Stimulated activated CD8-positive, alpha-beta memory T cell treated with anti-CD3 and anti-CD28 coated beads, Interleukin-15, amount 100 ng/mL, for 1 hour (primary cell): ENCODE measurements at places on chromosomes 2 and 18.
A peak's percentile ranks its signal among the peaks of the same experiment; 100 is the strongest.

- no peak for DNase-seq
Measured at GRCh38 chr2:60483401-60483800, 70.1 kb downstream of the BCL11A start.

DNA sequence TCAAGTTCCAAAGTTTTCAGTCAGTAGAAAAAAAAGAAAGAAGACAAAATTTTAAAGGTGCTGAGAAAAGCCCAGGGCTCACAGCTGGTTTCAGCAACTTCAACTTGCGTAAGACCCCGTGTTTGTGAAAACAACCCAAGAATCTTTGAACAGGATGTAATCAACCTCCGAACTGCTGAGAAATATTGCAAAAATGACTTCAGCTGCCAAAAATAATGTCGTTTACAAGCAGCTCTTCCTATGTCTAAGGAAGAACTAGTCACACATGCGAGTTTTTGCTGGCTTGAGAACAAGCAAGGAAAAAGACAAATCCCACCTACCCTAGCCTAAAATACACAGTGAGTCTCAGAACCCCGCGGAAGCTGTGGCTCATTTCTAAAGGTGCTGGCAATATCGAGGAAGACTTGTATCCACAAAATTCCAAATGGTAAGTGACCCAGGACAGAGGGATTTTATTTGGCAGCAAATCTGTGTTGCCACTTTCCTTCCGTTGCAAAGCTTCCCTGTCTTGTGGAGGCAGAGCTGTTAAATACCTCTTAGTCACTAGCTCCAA is 59.8 kb upstream of the SLC8A1 start:
- DNase-seq: no peak

DNA sequence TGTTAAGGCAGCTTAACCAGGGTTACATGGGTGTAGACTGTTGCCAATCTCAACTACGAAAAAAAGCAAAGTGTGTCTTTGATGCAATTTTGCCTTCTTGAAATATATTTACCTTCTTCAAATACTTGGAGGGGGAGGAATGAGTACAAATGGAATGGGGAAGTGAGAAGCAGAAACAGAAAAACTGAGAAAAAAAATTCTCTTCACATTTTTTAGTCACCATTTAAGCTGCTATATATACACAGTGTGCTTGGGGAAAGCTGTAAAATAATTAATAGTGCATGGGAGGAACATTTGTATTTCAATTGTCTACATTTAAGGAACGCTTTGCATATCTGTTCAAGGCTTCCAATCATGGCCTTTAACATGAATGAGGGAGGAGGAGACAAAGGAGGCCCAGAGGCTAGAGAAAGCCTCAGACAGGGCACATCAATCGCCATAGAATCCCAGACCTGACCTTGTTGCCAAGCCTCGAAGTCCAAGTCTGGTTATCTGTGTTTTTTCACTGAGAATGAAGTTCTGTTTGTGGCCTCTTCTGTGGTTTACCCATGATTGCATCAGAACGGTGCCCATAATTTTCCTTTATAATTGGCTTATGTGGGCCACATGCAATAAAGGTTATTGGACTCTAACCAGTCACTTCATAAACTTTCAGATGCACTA is 158.6 kb downstream of the PIK3C3 start:
- no peak for DNase-seq

- no peak for DNase-seq
Measured at GRCh38 chr2:75403991-75404428, 156.7 kb downstream of the EVA1A start.

DNA sequence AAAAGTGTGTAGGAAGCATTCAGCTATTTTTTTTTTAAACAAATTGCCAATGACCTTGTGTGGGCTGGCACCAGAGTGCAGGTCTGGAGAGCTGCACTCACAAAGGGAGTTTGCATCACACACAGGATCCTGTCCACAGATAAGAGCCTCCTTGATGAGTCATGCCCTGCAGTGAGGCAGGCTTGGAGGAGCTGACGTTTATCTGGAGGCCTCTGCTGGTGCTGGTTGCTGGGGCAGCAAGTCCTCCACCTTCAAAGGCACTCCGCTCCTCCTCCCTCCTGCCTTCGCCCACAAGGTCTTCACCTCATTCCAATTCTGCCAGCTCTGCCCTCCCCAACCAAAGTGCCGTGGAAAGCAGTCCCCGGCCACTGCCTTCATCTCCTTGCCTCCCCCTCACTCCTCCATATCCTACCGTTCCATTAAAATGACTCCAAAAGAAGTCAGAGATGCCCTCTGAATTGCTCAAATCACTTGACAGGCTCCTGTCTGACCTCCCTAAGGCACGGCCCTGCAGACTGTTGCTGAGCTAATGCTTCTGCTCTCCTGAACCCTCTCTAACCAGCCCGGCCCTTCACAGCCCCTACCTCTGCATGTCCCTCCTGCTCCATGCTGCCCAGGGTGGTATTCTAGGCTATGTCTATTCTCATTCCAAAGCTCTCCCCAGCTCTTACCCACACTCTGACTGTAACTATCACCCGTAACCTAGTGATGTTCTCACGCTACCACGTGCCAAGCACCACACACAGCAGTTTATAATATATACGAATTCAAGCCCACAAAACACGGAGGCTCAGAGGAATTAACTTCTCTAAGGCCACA is 30.9 kb downstream of the LONRF2 start:
- DNase-seq: peak; percentile 34

DNA sequence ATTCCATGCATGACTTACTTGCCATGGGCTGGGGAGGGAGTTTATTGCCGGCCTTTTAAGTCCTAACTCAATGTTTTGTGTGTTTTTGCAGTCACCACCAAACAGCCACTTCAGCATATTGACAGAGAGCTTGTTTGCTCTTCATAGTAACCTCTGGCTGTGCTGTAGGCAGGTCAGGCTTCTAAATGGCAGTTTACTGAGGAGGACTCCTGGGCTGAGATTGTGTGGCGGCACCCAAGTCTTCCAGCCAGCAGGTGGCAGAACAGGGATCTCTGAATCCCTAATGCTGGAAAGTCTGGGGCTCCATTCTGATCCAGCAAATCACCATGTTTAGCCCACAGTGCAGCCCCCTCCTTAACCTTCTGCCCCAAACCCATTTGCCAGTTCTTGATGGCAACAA is 121.2 kb downstream of the CAPN13 start:
- DNase-seq: no peak

DNA sequence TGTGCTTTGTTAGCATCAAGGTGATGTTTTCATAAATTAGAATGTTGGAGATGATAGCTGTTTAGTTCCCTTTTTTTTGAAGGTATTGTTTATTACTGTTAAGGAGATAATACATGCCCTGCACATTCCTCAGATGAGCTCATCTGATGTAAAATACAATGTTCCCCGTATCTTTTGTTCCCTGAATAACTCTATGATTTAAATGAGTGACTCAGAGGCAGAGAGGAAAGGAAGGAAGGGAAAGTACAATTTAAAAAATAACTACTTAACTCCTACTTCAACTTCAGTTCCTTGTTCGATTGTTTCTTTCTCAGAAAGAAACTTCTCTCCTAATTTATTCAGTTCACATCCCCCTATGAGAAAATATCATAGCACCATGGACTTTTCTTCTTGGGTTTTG is 208.7 kb downstream of the KCNE4 start:
- DNase-seq: no peak
